Activated CD4-positive, CD25-positive, alpha-beta regulatory T cell (primary cell): ENCODE measurements at places on chromosomes 1 and 21.

GRCh38 chr1:52631759-52632331 is 1.1 kb upstream of the SHISAL2A start:
- DNase-seq, result no peak

DNA sequence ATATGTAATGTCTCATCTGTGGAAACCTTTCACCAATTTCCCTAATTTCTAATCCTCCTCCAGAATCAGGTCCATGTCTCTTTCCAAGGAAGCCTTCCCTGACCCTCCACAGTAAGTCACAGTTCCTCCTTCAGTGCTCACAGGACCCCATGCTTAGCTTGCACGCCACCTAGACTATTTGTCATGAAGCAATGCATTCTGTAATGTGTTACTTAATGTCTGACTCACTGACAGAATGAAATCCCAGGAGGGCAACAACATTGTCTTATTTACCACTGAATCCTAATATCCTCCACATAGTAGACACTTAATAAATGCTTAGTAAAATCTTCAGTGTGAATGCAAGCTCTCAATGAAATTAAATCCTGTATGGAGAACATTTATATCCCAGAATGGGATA is 245.9 kb upstream of the PLD5 start:
- no peak for DNase-seq

DNA sequence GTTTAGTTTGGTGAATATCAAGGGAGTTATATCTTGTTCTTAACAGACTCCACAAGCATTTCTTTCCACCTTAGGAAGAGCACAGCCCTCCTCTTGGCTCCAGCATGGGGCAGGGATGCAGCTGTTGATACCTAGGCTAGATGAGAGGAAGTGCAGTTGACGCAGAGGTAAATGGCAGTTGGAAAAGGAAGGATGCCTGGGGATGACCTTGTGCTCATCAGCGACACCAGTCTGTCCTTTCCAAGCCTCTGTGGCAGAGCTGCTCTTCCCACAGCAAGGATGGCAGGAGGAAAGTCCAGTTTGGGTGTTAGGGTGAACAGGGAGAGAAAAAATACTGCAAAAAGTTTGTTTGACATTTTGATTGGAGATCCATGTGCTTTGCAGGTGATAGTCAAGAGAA is 6.2 kb downstream of the PROX1 start:
- no peak for DNase-seq

DNA sequence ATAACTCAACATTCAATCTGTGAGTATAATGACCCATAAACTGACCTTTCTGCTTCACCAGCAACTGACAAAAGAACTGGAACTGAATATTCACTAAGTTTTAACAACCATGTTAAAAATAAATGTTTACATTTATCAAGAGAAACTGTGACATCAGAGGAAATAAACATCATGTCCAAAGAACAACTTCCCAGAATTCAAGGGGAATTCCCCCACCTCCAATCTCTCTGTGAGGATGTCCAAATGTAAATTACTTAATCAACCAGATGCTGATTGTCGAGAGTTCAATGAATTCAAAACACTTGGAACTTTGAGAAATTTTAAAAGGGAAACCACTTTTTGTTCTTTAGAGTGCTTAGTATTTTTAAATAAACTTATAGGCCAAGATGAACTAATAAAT is 365.6 kb upstream of the ADGRL2 start:
- DNase-seq, result no peak

GRCh38 chr1:234719454-234720251 is 109.7 kb upstream of the IRF2BP2 start:
- DNase-seq, result no peak

GRCh38 chr1:66413838-66414175 is 120.1 kb upstream of the SGIP1 start:
- DNase-seq, result no peak

- DNase-seq, result no peak
Measured at GRCh38 chr1:210616356-210616755, 287.7 kb downstream of the HHAT start.

GRCh38 chr1:11527541-11528452 is 48.8 kb downstream of the DISP3 start:
- no peak for DNase-seq
